Activated CD4-positive, alpha-beta T cell treated with anti-CD3 and anti-CD28 coated beads for 36 hours (primary cell): ENCODE measurements at places on chromosomes 2 and 18. TPM values are rescaled to one million over a fixed set of nuclear protein-coding genes. Genes with fewer than 3 reads are reported as not detected.

The DSG1 gene
- total RNA-seq = not detected

The RUFY4 gene
- total RNA-seq = 1.6 TPM

The RELCH gene
- 20.5 TPM for total RNA-seq

The MC5R gene
- not detected for total RNA-seq

The TRABD2A gene
- 42.2 TPM for total RNA-seq

The CREG2 gene
- total RNA-seq = not detected

The SLC38A11 gene
- total RNA-seq = not detected

The AOX1 gene
- 0.65 TPM for total RNA-seq

The ZNF385B gene
- not detected for total RNA-seq

The HOXD10 gene
- not detected for total RNA-seq

The GNAL gene
- total RNA-seq = 0.07 TPM

The DYNAP gene
- total RNA-seq = not detected

The GPR45 gene
- not detected for total RNA-seq

The CENPA gene
- 37.0 TPM for total RNA-seq

The ME2 gene
- 178 TPM for total RNA-seq

The ANKRD29 gene
- total RNA-seq = 0.21 TPM

The ALPP gene
- not detected for total RNA-seq

The ANKRD62 gene
- not detected for total RNA-seq

The KHK gene
- total RNA-seq = 10.6 TPM

The CNTNAP5 gene
- total RNA-seq = not detected

The SMAD2 gene
- 178 TPM for total RNA-seq

The LOXHD1 gene
- 0.07 TPM for total RNA-seq

The PSMD14 gene
- total RNA-seq = 69.5 TPM

The NRP2 gene
- total RNA-seq = 3.8 TPM

The STARD6 gene
- total RNA-seq = 0.23 TPM

The CASP8 gene
- total RNA-seq = 49.1 TPM

The TRIM43 gene
- total RNA-seq = not detected

The FHOD3 gene
- total RNA-seq = not detected

The KIAA2012 gene
- not detected for total RNA-seq

The ARMC9 gene
- 2.3 TPM for total RNA-seq

The FEV gene
- total RNA-seq = not detected
